ENCODE measurements at places on chromosomes 7 and 10.

- no peak for DNase-seq
These were observed 32.4 kb downstream of the NKX6-2 start for GRCh38 chr10:132753596-132753995.

DNA sequence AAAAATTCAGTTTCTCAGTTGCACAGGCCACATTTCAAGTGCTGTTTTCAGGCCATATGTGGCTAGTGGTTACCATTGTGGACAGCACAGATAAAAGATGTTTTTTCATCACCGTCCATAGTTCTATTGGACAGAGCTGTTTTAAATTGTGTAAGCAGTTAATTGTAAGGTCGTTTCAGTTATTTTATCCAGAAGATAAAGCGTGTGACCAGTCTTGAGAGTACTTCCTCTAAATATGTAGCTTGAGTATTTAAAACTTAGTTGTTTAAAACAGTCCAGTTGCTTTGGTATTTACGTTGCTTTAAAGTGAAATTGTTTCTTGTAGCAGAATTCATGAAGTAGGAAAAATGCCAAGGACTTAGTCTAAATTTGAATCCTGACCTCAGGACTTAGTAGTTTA lies 66.9 kb downstream of the ZNRF2 start:
- DNase-seq, result no peak

GRCh38 chr10:125122566-125122965 lies 37.8 kb downstream of the CTBP2 start:
- DNase-seq, result no peak

DNA sequence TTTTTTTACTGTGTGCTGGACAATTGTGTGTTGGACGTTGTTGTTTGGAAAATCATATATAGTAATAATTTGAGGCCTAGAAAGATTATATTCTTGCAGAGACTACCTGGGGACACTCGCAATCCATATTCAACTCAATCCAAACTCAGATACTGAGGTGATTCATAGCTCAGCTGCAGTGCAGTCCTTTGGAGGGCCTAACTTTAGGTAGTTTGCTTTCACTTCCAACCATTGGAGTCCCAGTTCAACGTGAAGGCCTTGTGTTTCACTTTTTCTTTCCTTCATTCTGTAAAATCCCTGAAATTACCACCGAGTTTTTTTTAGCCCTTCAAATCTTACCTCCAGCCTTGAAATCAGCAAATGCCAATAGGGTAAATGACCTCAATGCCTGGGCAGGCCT lies 32.3 kb downstream of the ATRNL1 start:
- no peak for DNase-seq

DNA sequence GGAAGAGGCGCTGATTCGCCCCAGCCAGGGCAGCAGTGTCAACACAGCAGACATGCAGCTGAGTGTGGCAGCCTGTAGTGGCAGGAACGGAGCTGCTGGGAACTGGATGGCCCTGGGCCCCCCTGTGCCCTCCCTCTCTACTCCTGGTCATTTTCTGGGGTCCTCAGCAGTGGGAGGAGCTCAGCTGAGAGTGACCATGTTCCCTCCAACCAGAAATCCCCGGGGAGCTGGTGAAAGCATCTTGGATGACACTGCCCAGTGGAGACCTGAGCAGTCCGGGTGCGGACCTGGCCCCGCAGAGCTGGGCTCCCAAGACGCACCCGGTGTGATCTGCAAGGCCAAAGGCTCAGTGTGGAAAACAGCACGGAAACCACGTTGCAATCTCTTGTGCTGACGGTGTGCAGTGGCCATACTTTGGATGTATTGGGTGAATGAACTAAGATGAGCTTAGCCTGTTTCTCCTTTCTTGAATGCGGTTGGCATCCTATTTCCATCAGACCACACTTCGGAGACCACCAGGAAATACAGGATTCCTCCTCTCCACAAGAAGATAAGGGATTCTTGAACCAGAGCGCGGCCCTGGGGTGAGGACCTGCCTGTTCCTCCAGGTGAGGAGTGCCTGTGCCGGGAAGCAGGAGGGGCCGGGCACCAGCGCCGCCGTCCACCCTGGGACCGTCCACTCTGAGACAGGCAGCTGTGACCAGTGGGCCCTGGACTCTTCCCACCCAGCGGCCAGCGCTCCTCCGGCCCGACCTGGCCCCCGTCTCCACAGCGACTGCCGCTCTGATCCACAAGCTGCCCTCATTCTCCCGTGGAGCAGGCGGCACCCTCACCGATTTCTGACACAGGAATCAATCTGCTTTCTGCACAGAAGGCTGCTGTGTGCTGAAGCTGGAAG lies 93.5 kb upstream of the DIP2C start:
- no peak for DNase-seq

DNA sequence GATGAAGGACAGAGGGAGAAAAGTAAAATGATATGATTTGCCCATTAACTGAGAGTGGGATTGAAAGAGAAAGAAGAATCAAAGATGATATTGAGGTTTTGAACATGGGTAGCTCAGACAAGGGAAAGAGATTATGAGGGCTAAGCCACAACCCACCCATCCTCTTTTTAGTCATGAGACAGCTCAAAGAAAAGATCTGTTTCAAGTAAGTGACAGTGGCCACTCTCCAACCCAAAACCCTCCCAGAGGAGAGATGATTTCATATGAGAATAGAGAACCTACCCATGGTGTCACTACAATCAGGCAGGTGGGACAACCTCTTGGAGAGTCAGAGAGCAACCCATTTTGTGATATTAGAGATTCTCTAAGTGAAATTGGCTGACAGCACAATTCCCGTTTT lies 32.2 kb downstream of the PLXNA4 start:
- DNase-seq, result no peak

DNA sequence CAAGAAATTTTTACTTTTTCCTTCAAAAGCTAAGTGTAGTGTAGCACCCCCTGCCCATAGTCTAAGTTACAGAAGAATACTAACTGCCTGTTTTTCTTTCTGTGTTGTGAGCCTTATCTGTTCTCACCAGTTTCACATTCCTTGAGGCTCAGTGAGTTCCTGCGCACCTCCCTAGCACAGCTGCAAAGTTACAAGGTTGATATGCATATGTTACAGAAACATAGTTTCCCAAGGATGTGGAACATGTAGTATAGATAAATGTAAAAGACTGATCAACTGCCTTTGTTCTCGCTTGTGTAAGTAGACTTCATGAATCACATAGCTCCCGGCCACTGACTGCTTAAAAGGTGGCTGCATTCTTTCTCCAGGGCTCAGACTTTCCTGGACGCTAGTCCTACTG lies 6.7 kb upstream of the ZNF33B start:
- no peak for DNase-seq

DNA sequence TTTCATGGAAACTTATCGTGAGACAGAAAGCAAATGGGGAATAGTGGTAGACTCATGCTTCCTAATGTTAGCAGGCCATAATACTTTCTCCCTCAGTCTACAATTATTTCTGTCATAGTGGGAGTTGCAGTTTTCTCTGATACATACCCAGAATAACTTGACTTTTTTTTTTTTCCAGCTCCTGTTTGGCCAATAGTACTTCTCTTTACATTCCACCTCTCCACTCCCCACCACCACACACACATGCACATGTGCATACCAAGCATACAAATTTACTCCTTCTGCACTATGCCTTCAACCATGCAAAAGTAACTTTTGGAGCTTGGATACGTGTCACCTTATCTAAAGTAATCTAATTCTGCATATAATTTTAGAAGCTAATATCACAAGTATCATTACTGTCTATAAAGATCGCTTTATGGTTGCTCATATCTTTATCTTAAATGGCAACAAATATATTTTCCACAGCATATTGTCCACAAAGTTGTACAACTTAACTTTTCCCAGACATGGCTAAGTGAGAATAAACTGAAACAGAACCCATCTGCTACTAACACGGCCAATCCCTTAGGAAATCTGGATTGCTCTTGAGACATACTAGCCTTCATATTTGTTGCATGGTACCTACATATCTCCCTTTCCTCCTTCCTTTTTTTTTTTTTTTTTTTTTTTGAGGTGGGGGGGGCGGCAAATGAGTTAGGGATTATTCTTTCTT lies 49.0 kb downstream of the TES start:
- DNase-seq, result no peak

GRCh38 chr7:117212969-117213877 lies 109.6 kb downstream of the WNT2 start:
- peak; percentile 16 for DNase-seq

DNA sequence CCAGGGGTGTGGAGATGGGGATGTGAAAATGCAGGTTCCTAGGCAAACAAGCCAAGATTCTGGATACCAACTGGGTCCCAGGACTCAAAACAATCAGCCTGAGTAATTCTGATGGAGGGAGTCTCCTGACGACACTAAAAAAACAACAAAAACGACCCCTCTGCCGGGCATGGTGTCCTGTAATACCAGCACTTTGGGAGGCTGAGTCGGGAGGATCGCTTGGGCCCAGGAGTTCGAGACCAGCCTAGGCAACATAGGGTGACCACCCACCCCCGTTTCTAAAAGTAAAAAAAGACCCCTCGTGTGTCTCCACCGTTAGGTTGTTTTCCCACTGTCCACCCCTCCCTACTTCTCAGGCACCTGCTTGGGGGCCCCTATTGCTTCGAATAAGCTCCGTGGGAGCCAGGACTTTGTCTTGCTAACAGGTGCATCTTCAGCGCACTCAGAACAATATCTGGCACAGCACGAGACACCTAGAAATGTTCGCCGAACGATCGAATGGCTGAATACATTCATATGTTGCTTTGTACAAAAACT lies 743 bp upstream of the NRF1 start:
- no peak for DNase-seq

DNA sequence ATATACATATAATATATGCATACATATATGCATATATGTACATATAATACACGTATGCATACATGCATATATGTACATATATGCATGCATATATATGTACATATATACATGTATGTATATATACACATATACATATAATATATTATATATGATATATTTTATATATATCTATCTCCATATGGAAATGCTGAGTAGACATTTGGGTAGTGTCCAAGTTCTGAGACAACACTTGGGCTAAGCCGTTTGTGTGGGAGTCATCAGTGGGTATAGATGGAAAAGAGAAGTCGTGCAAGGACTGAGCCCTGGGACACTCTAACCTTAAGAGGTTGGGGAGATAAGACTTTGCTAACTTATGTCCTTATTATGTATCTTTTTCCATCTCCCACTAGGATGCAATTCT lies 165.2 kb upstream of the PODXL start:
- no peak for DNase-seq

- DNase-seq, result no peak
These were observed 22.8 kb upstream of the GPR26 start for GRCh38 chr10:123643315-123643714.

DNA sequence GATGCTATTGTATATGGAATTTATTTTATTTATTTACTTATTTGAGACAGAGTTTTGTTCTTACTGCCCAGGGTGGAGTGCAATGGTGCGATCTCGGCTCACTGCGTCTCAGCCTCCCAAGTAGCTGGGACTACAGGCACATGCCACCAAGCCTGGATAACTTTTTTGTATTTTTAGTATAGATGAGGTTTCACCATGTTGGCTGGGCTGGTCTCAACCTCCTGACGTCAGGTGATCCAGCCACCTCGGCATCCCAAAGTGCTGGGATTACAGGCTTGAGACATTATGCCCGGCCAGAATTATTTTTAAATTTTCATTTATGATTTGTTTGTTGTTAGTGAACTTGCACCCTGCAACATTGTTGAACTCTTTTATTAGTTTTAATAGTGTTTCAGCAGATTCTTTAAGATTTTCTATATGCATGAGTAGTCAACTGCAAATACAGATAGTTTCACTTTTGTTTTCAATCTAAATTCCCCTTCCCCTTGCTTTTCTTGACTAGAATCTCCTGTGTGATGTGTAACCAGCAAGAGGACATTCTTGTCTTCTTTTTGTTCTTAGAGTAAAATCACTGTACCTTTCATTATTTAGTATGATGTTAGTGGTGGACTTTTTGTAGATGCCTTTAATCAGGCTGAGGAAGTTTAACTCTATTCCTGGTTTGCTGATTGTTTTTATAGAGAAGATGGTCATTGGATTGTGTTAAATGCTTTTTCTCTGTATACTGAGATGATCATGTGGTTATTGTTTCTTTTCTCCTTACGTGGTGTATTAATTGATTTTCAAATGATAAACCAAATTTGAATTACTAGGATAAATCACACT lies 27.8 kb downstream of the ZNF33A start:
- no peak for DNase-seq

DNA sequence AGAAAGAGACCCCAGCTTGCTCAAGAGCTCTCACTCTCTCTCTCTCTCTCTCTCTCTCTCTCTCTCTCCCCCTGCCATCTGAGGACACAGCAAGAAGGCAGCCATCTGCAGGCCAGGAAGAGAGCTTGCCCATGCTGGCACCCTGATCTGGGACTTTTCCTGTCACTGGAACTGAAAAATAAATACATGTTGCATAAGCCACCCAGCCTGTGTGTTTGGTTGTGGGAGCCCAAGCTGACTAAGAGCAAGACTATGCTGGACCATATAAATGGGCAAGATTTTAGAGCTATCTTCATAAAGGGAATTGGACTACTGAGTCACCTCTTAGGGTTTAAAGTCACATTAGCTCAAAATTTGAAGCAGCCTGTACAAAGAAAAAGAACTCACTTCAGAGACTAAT lies 98.6 kb downstream of the SLC16A9 start:
- no peak for DNase-seq

DNA sequence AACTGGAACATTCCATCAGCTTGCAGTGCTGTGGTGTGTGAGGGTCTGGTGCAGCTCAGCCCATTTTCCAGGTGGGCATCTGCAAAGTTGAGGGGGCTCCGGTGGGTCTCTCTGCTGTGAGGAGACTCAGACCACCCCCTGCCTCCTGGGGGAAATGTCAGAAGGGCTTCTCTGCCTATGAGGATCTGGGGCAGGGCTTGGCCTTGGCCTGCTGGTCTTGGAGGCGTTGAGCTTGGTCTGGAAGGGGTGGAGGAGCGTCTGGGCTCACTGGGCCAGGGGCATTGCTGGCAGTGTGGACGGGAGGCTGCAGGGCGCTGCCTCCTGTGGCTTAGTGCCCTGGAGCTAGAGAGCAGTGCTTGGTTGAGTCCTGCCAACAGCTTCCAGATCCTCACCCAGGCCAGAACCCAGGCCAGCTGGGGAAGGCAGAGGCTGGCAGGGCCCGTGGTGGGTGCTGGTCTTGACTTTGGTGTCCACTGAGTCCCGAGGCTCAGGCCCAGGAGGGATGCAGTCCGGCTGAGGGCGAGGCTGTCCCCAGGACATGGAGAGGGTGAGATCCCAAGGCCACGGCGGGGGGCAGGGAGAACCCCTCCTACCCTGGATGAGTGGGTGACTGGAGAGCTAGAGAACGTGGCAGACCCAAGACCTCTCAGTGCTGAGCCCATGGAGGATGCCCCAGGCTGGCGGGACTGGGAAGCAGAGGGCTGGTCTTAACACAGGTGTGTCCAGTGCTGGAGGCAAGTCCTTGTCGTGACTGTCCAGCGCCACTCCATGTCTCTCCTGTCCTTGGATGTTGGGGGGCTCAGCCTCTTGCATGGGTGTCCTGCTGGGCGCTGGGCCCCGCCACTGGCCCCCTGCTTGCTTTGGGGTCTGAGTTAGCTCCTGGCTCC lies 2.8 kb downstream of the SPRN start:
- no peak for DNase-seq

- no peak for DNase-seq
These were observed 126.0 kb downstream of the PARD3 start for GRCh38 chr10:34689053-34689452.

All from T-helper 9 cell (primary cell).